EL (cell line): ENCODE measurements at places on chromosomes 5 and 9.

DNA sequence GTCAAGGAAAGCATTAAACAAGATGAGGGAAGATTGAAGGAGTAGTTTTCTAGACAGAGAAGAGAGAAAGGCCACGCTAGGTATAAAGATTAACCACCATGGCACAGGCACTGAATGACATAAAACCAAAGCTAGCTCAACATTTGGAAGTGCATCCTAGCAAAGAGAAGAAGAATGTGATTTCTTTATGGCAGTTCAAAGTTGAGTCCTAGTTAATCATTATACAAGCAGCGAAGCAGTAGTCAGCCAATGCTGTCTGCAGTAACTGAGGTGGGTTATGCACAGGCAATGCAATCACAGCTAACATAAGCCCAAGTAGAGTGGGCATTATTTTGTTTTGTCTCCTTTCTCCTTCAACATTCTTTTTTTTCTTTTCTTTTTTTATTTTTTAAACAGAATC, 24.0 kb upstream of the ANKRD31 start:
- no peak for DNase-seq

DNA sequence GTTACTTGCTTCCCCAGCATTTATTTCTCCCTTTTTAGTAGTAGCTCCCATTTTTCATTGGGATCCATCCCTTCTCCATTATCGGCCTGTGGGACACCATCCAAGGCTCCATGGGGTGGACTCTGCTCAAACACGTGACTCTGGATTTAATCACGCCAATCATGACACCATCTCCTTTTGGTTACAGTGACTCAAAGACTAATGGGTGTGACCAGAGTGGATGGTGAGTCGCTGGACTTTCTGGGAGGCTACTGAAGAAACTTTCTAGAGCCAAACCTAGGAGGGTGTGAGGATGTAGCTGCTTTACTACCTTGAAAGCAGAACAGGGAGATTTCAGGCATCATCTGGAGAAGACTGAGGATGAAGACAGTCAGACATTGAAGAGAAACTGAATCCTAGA, 93.1 kb downstream of the PJA2 start:
- peak; percentile 59 for DNase-seq

DNA sequence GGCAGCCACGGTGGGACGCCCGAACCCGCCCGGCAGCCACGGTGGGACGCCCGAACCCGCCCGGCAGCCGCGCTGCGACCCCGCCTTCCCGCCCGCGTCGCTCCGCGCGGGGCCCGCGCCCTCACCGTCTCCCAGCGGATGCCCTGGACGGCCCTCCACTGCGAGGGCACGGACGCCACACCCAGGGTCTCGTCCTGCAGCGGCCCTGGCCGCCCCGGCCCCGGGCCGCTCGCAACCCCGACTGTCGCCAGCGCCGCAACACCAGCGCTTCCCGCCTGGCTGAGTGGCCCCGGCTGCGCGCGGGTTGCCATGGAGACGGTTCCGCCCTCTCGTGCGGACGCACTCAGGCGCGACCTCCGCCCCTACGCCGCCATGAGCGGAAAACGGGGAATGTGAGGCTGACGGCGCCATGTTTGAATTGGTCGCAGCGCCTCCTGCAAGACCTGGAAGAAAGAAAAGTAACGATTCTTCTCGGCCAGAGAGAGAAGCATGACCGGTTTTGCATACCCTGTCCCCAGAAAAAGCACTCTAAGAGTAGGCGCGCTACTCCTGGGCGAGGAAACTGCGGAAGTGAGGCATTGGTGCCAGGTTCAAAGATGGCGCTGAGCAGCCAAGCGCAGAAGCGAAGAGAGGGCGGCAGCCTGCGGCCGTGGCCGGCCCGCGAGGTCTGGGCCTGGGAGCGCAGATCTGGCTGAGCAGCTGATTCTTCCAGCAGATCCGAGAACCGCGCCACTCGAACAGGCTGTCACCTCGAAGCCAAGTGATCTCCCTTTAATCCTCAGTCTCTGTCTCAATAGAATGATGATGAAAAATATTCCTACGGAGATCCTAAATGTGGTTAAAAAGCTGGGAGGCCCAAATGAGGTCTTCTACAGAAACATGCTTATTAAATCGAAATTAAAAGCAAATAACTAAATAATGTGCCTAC, at the start of gene DYNC2I2:
TSS of gene DYNC2I2 (minus strand) at position 432 of the 928 bp plus-strand sequence. CDS start at position 311, 121 bp downstream.
- peak; percentile 95 for DNase-seq

DNA sequence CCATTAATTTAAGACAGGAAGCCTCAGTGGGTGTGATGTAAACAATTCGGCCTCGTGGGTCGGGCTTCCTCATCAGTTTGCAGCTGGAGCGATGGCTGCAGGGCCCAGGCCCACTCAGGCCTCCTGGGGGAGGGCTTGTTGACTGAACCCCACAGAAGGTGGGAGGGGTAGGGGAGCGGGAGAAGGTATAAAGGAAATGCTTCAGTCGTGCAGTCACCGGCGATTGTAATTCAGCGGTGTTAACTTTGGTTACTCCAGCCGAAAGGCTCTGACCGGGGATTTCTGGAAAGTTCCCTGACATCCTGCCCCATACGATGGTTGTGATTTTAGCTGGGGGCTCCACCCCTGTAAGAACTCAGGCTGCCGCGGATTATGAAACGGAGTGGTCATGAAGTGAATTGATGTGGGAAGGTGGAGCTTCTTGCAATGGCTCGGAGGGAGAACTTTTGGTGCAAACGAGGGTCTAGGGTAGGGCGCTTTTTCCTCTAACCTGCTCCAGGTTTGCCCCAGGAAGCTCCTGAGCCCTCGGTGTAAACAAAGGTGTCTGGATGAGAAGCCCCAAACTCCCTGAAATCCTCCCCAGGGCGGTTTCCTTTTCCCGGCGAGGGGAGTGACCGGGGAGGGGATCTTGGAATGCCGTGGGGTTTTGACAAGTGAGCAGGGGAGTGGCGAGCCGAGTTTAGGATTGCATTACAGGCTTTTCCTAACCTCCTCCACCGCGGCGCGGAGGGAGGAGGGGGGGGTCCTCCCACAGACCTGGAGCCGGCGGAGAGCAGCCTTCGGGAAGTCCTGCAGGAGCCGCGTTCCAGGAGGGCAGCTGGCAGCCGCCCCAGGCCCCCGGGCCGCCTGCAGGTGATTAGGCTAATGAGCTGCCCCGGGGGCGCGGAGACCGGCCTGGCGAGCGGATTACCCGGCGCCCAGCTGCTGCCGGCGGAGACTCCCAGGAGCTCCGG, 215.5 kb downstream of the PDZD2 start:
- peak; percentile 50 for DNase-seq

DNA sequence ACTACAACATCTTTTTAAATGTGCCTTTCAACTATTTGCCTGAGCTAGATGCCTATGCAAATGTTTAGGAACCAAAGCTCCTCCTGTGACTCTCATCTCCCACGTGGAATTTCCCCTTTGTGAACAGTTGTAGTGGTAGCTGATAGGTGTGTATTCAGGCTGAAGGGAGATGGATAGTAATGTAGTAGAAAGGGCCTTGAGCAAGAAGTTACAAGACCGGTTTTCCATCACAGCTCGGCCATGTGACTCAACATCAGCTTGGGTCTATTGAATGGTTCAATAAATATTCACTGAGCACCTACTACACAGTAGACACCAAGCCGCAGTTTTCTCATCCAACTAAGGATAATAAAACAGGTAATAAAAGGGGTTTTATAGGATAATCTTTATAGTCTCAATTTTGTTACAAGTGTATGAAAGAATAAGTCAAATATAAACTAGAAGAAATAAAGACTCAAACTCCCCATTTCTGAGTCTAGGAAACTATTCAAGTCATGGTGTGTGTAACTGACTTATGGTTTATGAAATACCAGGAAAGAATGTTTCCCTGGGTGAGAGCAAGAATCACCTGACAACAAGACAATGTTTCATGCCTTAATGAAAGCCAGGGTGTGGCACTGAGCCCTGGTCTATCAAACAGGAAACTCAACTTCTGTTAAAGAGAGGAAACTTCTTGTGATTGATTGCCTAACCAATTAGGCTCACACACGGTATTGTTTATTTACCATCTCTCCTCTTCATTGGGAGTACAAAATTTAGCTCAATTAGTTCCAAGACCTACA, 187.1 kb upstream of the SPEF2 start:
- no peak for DNase-seq

DNA sequence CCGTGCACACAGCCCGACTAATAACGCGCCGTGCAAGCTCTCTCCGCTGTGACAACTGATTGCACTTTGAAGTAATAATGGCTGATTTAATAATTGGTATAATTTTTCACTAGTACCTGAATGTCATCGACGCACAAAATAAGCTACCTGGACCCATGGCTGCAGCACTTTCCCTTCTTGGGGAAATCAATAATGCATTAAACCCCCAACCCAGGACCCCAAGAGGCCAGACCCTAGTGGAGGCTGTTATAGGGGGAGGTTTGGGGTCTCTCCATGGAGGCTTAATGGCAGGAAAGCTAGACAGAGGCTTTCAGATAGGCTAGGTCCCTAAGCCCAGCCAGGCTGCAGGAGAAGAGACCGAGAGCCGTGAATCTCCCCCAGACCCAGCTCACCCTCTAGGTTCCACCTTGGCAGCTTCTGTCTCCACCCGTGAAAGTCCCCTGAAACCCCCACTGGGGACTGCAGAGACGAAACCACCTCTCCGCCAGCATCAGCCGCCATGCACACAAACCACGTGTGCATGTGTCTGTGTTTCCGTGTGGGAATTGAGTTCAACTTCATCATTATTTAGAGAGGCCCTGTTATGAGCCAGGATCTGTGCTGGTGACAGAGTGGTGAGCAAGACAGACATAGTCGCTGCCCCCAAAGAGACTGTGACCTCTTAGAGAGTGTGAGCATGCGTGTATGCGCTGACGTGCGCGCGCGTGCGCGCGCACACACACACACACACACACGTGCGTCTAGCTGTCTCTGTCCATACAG, 168.6 kb upstream of the MVB12B start:
- DNase-seq = no peak

- no peak for DNase-seq
Observed at GRCh38 chr5:139908749-139909148, 113.1 kb downstream of the PSD2 start.

GRCh38 chr5:126251024-126251423, 172.2 kb upstream of the GRAMD2B start:
- DNase-seq = no peak
